A549 (cell line): ENCODE measurements at places on chromosomes 6 and 20.
A peak's percentile ranks its signal among the peaks of the same experiment; 100 is the strongest.

- DNase-seq = peak; percentile 31
These were observed 630 bp downstream of the PPP1R3G start for GRCh38 chr6:5085648-5086293.

- no peak for DNase-seq
These were observed 39.3 kb downstream of the EIF2S2 start for GRCh38 chr20:34072778-34073177.

- no peak for DNase-seq
These were observed 71.1 kb upstream of the BLCAP start for GRCh38 chr20:37598575-37599342.

DNA sequence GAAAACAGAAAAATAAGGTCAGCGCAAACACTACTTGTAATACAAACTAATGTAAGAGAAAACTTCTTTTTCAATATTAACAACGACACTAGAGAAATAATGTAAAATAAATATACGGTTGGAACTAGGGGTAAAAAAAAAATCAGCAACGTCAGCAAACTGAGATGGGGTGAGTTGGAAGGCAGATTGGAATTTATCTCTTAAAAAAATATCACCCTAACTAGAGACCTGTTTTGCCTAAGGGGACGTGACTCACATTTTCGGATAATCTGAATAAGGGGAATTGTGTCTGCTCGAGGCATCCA lies 705 bp upstream of the UTRN start:
- DNase-seq = no peak

GRCh38 chr6:142406131-142406530 lies 104.3 kb downstream of the ADGRG6 start:
- no peak for DNase-seq

DNA sequence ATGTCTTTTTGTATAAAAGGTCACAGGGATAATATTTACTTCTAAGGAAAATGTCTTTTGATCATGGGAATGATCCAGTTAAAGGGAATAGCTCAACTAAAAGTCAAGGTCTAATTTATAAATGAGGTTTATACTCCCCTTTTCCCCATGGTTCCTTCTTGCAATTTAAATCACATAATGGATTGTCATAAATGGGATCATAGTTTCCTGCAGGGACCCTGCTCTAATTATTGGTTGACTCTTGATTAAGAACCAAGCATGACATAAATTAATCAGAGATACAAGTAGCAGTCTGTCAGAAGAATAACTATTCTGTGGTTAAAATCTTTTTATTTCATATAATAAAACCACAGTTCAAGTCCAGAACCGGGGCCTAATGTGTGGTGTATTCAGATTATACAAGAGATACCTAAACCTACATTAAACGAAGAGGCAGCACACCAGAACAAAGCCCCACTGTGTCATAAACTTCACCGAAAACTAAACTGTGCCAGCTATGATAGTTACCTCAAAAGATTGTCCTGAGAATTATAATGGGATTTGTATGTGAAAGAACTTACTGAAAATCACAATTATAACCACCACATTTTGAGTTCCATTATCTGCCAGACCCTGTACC lies 43.0 kb upstream of the CD83 start:
- DNase-seq = no peak

- peak; percentile 61 for DNase-seq
These were observed 45.4 kb downstream of the SSR1 start for GRCh38 chr6:7267466-7268091.

DNA sequence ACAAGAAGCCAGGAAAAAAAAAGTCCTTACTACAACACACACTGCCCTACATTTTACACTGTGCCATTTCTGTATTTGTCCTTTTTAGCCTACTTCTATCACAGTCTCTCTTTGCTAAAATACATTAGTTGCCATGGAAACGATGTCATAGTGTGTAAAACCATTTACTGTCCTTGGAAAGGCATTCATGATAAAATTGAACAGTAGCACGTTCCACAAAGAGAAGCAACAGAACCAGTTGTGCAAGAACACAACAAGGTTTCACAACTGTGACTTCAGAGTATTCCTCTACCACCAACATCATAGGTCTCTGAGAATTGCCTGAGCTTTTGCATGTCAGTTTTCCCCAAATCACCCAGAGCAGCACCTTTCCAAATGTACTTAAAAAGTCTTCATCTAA lies 20.5 kb downstream of the FYN start:
- no peak for DNase-seq

DNA sequence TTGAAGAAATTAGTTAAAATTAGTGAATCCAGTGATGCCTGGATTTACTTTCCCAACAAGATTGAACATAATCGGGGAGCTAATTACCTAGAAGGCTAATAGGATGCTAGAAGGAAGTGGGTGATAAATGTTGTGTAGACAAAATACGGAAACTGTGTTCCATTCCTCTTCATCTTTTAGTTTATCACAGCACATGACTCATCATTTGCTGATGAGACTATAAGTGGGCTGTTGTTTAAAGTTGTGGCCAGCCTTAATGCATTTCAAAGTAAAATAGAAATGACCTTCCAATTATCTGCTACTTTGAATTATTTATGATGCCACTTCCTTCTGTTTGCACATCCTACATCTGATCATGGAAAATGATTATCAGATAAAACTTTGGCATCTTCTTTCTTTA lies 43.4 kb downstream of the OGFRL1 start:
- DNase-seq = no peak

GRCh38 chr6:20817806-20818320 lies 283.6 kb downstream of the CDKAL1 start:
- no peak for DNase-seq

DNA sequence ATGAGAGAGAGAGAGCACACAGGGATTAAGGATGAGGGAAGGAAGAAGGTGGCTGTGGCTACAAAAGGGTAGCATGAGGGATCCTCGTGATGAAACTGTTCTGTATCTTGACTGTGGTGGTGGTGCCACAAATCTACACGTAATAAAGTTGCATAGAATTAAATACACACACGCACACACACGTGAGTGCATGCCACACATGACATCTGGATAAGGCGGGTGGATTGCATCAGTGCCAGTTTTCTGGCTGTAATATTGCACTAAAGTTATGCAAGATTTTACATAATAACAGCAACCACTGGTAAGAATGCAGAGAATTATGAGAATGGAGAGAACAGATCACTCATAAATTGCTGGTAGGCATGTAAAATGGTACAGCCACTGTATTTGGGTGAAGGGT lies 16.9 kb upstream of the STK35 start:
- DNase-seq = no peak

DNA sequence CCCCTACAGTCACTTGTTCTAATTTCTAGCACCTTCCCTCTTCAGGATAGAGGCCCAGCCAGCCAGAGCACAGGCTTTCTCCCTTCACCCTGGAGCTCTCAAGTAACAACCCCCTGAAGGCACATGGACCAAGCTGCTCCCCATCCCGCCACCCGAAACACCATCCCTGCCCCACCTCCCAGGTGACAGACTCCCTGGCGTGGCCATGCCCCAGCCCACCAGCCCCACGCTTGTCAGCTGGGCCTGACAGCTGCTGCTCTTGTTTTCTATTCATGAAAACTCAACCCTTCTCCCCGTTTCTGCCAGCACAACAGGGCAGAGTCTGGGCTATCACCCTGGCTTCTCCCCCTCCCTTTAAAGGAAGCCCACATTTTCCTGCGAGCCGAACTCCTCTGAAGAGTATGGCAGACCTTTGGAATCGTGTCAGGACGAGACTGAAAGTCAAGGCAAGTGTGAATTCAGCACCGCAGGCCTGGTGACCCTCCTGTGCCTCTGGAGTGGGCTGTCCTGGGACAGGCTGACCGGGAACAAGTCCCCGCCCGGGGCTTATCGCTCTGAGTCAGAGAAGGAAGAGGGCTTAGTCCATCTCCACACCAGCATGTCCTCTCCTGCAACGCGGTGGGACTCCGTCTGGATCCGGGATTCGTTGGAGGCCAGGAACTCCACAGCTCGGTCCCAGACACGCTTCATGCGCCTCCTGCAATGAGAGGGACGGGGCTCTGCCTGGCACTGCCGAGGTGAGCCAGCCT lies 16.7 kb downstream of the LEMD2 start:
- DNase-seq = no peak

DNA sequence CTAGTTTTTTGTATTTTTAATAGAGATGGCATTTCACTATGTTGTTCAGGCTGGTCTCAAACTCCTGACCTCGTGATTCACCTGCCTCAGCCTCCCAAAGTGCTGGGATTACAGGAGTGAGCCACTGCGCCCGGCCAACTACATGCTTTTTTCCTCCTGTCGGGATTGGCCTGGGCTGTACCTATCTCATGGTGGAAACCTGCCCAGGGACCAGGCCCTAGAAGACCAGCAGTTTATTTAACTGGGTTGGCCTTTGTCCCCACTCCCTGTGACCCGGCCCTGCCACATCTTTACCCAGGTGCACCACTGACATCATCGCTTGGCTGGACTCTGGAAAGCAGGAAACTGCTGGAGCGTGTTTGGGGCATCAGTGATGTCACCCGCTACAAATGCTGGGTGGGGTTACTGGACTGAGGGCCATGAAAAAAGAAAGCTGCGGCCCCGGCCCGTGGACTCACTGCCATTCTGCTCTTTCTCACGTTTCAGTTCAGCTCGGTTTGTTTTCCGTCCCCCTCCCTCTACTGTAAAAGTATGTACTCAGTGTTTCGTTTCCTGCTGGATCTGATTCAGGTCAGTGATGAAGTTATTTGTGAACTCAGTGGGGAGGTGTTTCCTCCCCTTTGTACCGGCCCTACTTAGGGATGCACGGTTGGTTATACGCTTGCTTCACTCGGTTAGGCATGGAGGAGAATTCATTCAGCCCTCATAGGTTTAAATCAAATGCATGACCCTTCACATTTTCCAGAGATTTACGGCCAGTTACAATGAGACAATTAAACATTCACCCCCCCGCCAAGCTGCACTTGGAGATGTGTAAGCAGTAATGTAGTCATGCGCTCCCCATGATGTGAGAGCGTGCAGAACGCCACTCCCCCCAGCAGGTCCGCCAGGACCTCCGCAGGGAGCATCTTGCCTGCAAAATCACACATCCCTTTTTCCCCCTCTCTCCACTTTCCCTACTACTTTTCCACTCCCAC lies 179.3 kb downstream of the MTHFD1L start:
- peak; percentile 94 for DNase-seq

- DNase-seq = no peak
These were observed 275.1 kb downstream of the CDC5L start for GRCh38 chr6:44662461-44663121.

GRCh38 chr6:40349901-40350746 lies 237.0 kb downstream of the LRFN2 start:
- DNase-seq = no peak

GRCh38 chr20:51221791-51222408 lies 199.0 kb upstream of the KCNG1 start:
- no peak for DNase-seq

DNA sequence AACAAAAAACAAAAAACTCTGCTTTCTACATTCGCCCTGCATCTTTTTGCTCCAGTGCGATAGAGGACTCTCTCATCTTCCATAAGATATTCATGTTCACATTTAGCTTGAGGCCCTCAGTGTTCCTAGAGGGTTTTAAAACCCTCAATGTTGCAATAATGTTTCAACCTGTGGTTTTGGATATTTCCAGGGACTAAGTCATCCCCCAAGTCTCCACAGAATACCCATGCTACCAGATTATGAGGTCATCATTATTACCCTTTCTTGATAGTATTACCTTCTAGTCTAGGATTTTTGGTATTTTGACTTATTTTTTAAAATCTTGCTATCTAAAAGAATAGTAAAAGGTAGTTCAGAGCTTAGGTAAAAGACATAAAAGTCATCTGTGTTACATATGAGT lies 480.5 kb upstream of the ID4 start:
- DNase-seq = no peak

- peak; percentile 33 for DNase-seq
These were observed 220.8 kb upstream of the FOXA2 start for GRCh38 chr20:22805219-22805618.

- DNase-seq = no peak
These were observed 41.7 kb downstream of the GFOD1 start for GRCh38 chr6:13445744-13446115.

- DNase-seq = no peak
These were observed 41.9 kb downstream of the TTI1 start for GRCh38 chr20:37991157-37991866.

GRCh38 chr20:61092251-61092650 lies 159.8 kb upstream of the CDH4 start:
- DNase-seq = no peak

- peak; percentile 47 for DNase-seq
These were observed 44.6 kb downstream of the RIN2 start for GRCh38 chr20:19802492-19803158.

GRCh38 chr6:145137425-145137824 lies 597.9 kb downstream of the EPM2A start:
- DNase-seq = no peak

DNA sequence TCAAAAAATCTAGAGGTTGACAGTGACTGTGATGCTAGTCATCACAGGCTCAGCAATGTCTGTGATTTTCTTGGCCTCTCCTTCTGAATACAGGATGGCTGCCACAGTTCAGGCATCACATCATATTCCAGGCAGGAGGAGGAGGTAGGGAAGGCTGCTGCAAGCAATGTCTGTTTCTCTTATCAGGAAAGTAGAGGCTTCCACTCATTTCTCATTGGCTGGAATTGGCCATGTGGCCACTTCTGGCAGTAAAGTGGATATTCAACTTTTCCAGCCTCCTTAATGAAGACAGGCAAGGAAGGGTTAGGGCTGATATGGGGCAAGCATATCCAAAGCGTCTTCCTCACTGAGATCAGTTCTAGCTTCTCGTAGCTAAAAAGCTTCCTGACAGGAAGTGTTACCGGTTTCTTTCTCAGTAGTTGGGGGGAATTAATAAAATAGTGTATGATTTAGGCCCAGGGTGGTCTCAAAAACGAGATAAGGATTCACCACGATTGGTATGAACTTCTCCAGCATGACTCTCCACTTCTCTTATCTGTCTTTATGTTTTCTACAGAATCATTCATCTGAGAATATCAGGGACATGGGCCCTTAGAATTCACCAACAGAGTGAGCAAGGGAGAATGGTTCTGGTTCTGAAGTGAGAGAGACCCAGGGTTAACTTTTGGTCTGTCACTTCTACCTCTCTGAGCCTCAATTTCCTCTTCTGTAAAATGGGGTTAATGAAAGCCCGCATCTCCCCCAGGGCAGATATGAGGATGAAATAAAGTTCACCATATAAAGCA lies 32.7 kb upstream of the PSMF1 start:
- no peak for DNase-seq

GRCh38 chr20:19583532-19584175 lies 174.4 kb upstream of the RIN2 start:
- DNase-seq = peak; percentile 64

- DNase-seq = peak; percentile 99
These were observed at the start of gene STX16 for GRCh38 chr20:58650776-58651558. Gene STX16, plus strand, starts transcription at chr20:58651283. Its CDS starts 724 bp downstream, at chr20:58652007.

DNA sequence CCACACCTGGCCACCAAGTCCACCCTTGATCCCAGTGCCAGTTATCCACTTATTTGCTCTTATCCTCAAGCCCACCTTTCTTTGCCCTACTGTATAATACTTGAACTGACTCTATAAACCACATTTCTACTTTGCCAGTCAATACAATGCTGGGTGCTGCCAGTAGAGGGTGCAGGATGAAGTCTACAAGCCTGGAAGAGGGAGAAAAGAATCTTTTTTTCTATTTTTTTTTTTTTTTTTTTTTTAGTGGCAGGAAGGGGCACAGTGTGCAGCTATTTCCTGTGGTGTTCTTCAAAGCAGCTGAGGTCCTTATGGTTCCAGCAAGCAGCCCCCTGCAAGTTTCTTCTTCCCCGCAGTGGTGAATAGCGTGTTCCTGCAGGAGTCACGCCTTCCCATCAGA lies 22.2 kb upstream of the GABRR1 start:
- DNase-seq = no peak

GRCh38 chr6:5814116-5814515 lies 192.6 kb downstream of the NRN1 start:
- DNase-seq = no peak
